ENCODE measurements at places on chromosomes 13 and 19. TPM values are rescaled to one million over a fixed set of nuclear protein-coding genes. Genes with fewer than 3 reads are reported as not detected.

ERICH6B gene
- total RNA-seq, result not detected

ANGPTL4 gene
- 38.9 TPM for total RNA-seq

DNA sequence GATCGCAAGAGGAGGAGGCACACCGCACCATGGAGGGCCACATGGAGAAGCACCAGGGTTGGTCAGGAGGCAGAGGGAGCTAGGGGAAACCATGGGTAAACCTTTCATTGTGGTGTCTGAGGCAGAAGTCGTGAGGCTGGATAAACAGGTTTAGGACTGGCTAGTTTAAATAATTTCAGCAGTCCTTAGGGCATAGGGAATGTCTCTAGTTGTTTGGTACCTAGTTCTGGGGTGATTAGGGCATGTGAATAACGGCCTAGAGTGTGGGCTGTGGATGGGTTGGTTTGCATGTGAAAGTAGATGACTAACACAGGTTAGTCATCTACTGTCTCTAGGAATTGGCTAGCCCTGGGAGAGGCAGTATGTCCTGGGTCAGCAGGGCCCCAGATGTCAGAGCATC, 102.3 kb downstream of the STOML3 start:
- no peaks in the 10 kb centered on the region for H3K27me3 ChIP-seq
- no peaks in the 10 kb centered on the region for H3K36me3 ChIP-seq
- H3K4me3 ChIP-seq, result no peak overlapping the region
- DNase-seq, result no peak

GRCh38 chr13:32246468-32246867, 68.7 kb downstream of the ZAR1L start:
- no peaks in the 10 kb centered on the region for H3K4me1 ChIP-seq
- no peak overlapping the region for H3K4me3 ChIP-seq
- peak; percentile 59 for DNase-seq
- H3K36me3 ChIP-seq, result no peaks in the 10 kb centered on the region
